ENCODE measurements at places on chromosomes 3 and 15.

GRCh38 chr15:99566157-99566897 is 543 bp downstream of the MEF2A start:
- peak; percentile 15 for DNase-seq

DNA sequence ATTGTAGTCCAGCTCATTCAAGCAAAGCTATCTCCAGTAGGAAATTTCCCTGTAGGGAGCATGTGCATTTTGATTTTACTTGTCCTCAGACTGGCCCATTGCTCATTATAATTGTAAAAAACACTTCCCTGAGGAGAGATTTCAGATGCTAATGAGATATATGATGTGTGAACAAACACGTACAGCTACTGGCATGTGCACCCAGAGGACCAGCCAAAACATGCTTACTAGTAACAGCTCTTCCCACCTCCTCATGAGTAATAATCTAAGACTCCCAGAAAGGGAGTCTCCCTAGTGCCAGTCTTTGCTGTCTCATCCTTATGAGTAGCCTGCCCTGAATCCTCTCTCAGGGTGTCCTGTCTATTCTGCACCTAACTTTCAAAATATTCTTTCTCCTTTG is 43.4 kb downstream of the FBXO22 start:
- no peak for DNase-seq

- no peak for DNase-seq
These were observed 10.3 kb downstream of the ATG7 start for GRCh38 chr3:11282250-11283138.

DNA sequence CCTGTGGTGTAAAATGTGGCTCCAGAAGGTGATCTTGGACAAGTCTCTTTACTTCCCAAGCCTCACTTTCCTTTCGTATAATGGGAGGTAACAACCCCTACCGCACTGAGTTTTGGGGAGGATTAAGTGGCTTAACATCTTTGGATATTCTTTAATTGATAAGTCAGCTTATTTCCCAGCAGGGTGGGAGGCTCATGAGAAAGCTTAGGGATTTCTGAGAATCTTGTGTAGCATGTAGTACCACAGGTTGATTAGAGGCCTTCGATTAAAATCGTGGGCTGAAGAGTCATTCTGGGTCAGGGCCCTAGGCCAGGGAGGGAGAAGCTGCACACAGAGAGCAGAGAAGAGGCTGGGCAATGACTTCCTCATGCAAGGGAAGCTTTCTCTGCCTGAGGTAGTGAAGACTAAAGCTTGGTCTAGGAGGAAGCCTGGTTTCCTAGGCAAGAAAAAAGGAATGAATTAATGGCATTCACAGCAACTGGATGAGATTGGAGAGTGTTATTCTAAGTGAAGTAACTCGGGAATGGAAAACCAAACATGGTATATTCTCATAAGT is 1.5 kb upstream of the NMNAT3 start:
- no peak for DNase-seq

- DNase-seq: no peak
These were observed 34.4 kb downstream of the TARS3 start for GRCh38 chr15:101689901-101690300.

DNA sequence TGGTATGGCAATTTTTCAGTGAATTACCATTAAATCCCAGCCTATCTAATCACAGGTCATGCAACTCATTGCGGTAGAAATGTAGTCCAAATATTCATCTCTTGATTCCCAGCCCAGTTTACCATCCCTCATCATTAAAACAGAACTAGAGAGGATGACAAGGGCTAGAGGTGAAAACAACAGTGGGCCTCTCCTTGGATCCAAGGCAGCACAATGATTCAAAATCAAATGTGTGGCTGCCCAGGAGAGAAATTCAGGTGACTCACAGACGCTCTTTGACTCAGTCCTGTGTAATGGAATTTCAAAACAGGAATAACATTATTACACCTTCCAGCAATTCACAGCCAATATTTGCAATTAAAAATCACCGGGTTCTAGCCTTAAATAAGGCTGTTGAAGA is 246.5 kb downstream of the TBL1XR1 start:
- DNase-seq: no peak

DNA sequence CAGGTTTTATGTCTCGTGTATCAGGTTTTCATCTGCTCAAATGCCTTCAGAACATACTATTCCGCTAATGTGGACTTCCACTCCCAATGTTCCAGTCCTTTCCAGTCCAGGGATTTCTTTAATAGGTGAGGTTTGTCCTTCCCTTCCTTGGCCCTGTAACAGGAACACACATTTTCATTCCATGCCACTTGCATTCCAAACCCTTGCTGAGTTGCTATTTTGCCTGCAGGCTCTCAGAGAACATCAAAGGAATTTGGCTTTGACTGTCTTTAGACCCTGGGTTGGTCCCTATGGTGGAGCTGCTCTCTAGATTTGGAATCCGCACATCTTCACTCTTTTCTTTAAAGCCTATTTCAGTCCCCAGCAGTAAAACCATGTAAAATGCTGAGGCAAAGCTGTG is 12.3 kb upstream of the ALCAM start:
- DNase-seq: no peak

GRCh38 chr15:70976851-70977250 is 84.2 kb downstream of the LRRC49 start:
- no peak for DNase-seq

DNA sequence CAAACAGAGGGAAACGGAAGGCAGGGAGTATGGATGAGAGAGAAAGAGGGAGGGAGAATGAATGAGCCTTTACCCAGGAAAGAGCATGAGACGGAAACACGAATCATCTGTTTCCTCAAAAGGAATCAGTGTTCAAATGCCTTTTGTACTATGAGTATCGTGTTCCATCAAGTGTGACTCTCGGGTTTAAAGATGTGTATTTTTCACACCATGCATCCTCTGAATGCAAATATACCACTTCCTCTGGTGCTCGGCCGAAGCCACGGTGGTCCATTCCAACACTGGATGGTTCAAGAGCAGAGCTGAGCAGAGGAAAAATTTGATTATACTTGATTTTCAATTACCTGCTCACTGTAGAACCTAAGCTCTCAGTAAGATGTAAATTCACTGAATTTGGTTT is 505.1 kb downstream of the MECOM start:
- no peak for DNase-seq

- DNase-seq: no peak
These were observed 655.8 kb downstream of the AGBL1 start for GRCh38 chr15:86735247-86736040.

DNA sequence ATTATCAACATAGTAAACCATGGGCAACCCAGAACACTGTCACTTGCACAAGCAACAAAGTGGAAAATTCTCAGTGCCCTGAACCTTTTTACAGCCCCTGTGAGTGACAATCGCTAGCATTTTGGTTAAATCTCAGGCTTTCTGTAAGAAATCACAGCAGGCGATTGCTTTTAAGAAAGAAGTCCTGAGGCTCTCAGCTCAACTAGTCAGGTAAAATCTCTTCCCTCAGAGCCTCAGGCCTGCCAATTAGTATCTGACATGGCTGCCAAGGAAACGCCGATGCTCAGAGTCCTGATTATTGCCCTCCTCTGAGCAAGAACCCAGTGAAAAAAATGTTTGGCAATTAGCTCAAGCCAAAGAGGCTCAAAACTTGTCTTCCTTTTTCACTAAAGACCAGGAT is 530.8 kb downstream of the DIPK2A start:
- no peak for DNase-seq

Data from activated CD8-positive, alpha-beta memory T cell treated with anti-CD3 and anti-CD28 coated beads for 1 hour (primary cell).